ENCODE measurements at places on chromosomes 3 and 15.

- DNase-seq: no peak
Measured at GRCh38 chr3:13515786-13516759, 32.9 kb upstream of the FBLN2 start.

DNA sequence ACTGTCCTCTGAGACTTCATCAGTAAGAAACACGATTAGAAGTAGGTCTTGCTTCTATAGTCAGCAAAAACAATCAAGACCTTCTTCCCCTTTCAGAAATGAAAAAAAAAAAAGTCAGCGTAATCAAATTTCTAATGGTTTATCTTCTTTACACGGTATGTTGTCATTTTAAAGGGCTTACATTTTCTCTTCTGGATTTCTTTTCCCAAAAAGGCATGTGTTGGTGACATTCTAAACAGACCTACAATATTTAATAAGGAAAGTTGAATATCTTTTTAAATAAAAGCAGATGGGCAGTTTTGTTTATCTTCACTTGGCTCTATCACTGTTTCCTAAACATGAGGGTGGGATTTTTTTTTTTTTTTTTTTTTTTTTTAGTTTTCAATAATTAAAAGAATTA, 197.3 kb upstream of the ADAMTS9 start:
- no peak for DNase-seq

DNA sequence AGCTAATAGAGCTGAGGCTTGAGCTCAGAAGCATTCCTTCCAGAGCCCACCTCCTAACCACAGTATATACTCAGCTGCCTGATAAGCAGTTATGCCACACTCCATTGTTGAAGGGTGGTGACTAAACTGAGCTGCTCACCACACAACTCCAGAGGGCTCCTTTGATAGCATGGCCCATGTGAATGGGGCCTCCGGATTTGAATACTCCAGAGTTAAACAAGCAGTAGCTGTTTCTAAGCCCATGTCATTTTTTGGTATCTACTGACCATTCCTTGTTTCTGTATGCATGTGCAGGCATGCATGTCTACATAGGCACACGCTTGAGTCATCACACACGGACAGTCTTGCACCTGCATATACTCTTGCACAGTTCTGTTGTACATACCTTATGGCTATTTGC, 28.9 kb downstream of the IGSF10 start:
- peak; percentile 85 for DNase-seq

GRCh38 chr3:23115171-23115877, 87.8 kb upstream of the UBE2E2 start:
- DNase-seq: peak; percentile 23

- no peak for DNase-seq
Measured at GRCh38 chr3:172904711-172905373, 154.3 kb downstream of the ECT2 start.

GRCh38 chr3:67712259-67712658, 57.8 kb upstream of the SUCLG2 start:
- no peak for DNase-seq

DNA sequence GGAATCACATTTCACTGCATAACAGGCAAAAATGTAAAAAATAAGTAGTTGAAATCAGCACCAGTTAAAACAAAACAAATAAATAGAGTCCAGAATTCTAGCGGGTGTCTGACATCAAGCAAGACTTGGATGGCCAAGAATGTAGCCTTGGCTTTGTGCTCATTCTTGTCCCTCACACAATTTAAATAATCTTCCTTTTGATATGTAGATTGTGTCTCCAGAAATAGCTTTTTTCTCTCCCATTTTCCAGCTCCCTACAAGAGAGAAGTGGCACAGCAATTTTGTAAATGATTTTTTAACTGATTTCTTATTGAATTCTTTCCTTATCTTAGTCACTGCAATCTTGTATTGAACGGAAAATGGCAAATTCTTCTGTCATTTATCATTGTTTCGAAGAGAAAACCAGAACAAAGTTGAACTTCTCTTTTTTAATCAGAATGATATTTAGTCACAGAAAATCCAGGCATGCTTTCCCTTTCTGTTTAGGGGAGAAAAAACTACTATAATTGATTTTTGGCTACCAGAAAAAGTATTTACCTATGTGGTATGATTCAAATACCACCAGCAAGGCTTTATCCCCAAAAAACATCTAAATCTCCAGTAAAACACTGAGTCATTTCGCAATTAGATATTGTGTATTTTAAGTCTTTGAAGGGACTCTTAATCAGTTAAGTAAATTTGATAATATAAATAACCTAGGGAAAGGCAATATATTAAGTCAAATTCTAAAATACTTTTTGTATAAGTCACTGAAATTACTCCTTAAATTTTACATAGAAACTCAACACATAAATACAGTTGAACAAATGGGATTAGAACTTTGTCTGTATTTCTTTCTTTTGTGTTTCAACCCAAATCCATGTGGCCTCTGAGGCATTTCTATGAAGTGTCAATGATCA, 481.7 kb downstream of the GBE1 start:
- DNase-seq: no peak

- no peak for DNase-seq
Measured at GRCh38 chr3:54347933-54348332, 225.6 kb downstream of the CACNA2D3 start.

GRCh38 chr3:149625795-149626194, 32.0 kb downstream of the WWTR1 start:
- peak; percentile 37 for DNase-seq

DNA sequence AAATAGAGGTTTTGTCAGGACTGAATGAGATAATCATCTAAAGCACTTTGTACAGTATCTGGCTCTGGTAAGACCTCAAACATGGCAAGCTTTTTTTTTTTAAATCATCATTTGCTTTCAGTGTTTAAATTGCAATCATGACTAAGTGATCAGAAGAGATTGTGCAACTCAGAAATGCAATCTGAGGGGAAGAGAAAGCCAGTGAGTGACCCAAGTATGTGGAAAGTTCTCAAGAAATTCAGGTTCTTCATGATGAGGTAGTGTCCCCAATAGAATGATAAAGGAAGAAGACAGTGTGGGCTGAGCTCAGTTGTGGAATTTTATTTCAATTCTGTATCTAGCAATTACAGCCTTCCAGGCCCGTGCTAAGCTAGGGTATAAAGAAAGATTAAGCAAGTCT, 132.2 kb upstream of the TBC1D5 start:
- no peak for DNase-seq

DNA sequence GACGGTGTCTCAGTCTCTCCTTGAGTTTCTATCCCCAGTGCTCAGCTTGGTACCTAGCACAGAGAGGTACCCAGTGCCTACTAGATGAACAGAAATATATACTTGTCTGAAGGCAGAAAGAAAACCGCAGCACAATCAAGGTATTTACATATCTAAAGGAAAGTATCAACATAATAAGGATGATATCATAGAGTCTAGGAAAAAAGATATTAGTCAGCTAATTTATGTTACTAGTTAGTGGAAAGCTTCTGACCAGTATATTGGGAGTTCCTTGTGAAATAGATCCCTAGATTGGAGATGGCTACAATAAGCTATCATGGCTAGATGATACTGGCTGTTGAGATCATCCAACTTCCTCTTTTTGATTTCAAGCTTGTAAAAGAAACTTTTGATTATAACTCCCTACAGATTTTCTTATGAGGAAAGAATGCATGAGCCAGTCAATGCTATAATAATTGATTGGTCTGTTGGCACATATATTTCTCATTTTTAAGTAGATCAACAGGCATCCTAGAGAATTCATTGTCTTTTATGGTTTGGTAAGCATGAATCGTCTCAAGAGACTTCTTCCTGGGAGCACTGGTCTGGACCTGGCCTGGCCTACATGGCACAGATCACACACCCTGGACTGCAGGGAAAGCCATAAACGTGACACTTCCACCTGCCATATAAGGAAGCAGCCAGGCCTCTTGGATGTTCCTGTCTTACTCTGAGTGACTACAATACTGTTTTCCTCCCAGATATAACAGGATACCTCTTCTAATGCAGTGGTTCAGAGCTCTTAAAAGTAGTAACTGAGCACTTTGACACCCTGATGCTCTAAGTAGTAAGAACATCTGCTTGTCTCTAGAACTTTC, 60.7 kb downstream of the IMPG2 start:
- no peak for DNase-seq

DNA sequence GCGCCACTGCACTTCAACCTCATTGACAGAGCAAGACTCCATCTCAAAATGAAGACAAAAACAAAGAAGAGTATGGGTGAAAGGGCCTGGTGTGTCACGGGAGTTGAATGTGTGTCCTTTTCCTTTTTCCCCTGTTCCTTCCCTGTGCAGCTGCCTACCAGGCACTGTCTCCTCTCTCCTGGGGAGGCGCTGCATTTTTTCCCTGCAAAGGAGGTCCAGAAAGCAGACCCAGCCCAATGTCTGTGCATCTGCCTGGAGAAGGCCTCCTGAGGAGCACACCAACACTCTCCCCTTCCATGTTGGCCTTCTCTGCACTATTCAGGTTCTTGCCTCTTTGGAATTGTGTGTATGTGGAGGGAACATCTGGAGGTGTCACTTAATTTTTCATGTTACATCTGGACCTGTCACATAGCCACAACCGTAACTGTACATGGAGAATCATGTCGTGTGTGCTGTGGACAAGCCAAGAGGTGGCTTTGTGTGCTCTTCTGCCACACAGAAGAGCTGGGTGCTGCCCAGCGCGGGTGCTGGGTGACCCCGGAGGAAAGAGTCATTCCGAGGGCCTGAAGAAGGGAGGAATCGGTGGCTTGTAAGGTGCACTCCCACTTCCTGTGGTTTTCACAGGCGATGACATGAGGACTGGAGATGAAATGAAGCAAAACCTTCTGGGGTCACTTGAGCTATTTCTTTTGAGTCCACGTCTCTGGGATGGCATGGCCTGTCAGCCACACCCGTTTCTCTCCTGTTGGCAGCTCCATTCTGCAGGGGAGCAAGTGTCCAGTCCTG, 46.5 kb upstream of the CGNL1 start:
- DNase-seq: peak; percentile 21

Data from H4 (cell line).